ENCODE measurements at places on chromosomes 12 and 14. TPM values are rescaled to one million over a fixed set of nuclear protein-coding genes. Genes with fewer than 3 reads are reported as not detected.

DNA sequence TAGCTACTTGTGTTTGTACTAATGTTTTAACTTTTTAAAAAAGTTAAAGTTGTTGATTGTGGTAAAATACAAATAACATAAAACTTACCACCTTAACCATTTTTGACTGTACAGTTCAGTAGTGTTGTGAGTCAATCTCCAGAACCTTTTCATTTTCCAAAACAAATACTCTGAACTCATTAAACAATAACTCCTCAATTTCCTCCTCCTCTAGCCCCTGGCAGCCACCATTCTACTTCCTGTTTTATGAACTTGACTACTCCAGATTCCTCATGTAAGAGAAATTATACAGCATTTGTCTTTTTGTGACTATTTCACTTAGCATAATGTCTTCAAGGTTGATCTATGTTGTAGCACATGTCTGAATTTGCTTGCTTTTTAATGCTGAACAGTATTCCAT lies 299.1 kb upstream of the AMIGO2 start:
- DNase-seq: no peak

GRCh38 chr12:88067301-88067700 lies 38.1 kb upstream of the C12orf50 start:
- DNase-seq: no peak

- DNase-seq: no peak
Observed at GRCh38 chr12:124570810-124571209, 3.4 kb upstream of the NCOR2 start.

DNA sequence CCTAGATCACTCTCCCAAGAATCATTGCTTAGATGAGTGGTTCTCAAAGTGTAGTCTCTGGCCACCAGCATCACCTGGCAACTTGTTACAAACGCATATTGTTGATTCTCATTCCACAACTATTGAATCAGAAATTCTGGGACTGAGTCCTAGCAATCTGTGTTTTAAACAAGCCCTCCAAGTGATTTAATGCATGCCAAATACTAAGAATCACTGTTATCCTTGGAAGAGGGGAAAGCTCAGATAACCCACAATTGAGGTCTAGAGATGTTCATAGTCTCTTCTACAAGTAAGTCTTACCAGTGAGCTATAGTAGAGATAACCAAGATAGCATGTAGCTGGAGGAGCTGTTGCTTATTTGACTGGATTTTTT lies 666.6 kb downstream of the DIO2 start:
- no peak for DNase-seq

DNA sequence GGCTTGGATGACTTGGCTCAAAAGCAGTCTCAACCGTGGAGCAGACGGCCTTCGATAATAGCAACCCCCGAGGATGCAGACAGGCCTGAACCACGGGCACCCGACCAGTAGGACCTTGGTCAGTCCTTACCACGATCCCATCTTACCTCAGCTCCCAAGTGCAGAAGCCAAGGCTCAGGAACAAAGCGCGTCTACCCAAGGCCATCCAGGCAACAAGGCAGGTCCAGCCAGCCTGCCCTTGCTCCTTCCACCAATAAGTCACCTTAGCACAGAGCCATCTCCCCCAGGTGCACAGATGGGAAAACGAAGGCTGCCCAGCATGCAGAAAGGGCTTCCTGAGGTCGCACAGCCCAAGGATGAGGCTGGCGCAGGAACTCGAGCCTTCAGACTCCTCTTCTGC lies 77.3 kb downstream of the BCL11B start:
- DNase-seq: no peak

GRCh38 chr14:64053694-64054669 lies 201.2 kb downstream of the SYNE2 start:
- DNase-seq: no peak

DNA sequence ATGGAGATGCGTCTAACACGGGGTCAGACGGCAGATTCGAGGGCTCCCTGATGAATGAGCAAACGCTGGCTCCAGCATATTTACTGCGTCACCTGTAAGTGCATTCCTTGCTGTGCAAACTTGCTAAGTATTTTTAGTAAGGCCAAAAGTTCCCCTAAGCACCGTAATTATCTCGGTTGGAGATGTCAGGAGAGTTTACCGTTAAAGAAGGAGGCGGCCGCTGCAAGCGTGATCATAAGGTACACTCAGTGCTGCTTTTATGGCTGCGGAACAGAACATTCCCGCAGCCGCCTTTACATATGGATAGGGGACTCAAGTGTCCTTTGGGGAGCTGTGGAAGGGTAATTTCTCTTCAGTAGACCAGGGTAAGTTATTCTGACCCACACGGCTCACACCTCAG lies 175.6 kb downstream of the GLT1D1 start:
- DNase-seq: no peak

- no peak for DNase-seq
Observed at GRCh38 chr12:115172521-115172920, 488.5 kb upstream of the TBX3 start.

DNA sequence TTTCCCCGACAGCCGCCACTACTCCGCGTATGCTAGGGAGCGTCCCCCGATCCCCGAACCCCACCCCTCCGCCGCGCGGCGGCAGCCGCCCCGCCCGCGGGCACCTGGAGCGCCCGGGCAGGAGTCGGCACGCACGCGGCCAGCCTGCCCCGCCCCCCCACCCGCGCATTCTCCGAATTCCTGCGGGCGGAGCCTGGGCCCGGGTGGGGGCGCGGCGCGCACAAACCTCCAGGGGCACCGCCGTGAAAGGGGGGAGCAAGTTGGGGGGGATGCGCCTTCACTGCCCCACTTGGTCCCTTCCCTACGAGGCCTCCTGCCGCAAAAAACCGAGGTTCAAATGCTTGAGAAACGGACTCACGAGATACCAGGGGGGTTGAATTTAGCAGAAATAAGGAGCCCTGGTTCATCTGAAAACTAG lies 1.7 kb downstream of the AJUBA start:
- DNase-seq: peak; percentile 42

DNA sequence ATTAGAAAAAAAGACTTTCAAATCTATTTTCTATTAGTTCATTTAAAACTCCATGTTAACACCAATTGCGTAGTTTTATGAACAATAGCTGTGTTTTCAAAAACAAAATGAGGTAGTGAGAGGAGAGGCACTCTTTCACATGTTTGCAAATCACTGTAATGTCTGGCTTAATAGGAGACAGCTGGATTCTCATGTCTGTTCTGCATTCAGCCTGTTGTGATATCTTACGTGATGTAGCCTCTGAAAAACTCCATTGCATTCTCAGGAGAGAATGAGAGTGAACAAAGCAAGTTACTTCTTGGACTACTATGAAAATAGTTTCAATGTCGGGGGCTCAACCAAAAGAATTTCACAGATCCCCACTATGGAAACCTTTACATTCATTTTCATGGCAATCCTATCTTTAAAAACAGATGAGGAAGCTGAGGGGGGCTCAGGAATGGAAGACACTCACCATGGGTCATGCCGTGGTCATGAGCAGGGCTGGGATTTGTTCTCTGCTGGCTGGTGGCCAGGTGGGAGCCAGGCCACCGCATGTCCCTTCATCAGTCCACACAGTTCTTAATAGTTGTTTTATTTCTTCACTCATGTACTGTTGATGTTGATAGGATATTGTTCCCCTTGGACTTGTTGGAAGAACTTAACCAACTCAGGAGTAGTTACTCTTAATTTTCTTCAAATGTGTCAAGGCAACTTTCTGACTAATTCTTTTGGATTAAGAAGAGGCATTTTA lies 346.2 kb upstream of the FAR2 start:
- no peak for DNase-seq

DNA sequence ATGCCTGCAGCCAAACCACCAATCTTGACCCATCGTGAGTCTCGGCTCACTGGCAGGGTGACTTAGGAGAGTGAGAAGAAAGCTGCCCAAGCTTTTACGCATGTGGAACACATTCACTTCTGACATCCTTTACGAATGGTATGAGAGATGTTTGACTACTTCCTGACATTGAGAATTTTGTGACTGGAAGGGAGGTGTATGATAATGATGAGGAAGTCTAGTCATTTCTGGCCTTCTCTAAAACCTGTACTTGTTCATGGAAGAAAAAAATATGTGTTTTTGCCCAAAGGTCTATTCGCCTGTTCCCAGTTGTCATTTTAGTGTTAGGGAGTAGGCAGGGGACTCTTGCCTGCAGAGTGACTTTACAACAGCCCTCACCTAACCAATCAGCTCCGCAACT lies 227.2 kb upstream of the ATP2B1 start:
- DNase-seq: no peak

DNA sequence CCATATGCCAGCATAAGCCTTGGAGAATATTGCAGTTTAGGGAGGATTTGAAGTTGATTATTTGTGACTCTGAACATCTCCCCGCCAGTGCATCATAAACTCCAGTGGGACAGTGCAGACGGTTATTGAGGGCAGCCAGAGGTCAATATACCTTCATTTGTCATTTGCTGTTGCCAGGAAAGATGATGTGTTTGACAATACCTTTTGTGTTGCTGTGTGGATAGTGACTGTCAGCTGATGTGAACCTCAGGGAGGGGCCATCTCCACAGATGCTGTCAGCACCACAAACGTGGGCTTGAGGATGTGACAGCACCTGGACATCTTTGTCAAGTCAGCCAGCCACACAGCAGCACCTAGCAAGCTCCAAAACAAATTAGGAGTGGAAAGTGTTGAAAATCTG lies 11.5 kb downstream of the CCDC198 start:
- DNase-seq: no peak

DNA sequence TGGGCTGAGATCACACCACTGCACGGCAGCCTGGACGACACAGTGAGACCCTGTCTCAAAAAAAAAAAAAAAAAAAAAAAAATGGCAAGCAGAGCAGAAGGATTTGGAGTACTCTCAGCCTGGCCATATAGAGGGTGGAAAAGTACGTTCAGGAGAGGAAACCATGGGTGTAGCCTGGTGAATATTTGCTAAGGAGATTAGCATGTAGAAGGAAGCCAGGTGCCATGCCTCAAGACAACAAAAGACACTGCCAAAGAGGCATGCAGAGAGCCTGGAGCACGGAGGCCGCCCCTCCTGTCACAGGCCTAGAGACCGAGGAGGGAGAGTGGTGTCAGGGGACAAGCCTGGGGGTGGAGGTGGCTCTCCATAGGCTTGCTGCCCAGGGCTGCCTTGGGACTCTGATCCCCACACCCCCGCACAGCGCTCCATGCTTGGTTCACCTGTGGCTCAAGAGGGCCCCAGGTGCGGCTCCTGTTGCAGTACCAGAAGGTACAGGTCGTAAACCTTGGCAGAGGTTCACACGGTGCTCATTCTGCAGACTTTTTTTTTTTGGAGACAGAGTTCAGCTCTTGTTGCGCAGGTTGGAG lies 27.9 kb upstream of the DEGS2 start:
- DNase-seq: no peak

DNA sequence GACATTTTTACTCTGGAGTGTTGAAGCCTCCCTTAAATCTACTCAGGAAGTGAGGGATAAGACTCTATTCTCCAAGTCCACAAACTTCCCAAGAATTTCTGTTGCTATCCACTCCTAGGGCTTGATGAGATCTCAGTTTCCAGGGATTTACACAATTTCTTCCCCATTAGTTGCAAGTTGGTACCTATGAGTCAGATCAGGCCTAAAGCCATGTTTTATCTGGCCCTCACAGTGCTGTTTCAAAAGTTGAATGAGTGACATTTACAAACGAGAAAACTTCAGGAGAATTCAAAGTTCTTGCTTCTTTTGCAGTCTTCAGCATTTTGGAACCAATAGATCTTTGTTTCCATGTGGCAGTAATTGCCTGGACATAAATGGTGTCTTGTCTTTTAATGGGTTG lies 156.4 kb upstream of the SYT10 start:
- no peak for DNase-seq

GRCh38 chr12:64059685-64060084 lies 162.4 kb downstream of the KICS2 start:
- DNase-seq: no peak

DNA sequence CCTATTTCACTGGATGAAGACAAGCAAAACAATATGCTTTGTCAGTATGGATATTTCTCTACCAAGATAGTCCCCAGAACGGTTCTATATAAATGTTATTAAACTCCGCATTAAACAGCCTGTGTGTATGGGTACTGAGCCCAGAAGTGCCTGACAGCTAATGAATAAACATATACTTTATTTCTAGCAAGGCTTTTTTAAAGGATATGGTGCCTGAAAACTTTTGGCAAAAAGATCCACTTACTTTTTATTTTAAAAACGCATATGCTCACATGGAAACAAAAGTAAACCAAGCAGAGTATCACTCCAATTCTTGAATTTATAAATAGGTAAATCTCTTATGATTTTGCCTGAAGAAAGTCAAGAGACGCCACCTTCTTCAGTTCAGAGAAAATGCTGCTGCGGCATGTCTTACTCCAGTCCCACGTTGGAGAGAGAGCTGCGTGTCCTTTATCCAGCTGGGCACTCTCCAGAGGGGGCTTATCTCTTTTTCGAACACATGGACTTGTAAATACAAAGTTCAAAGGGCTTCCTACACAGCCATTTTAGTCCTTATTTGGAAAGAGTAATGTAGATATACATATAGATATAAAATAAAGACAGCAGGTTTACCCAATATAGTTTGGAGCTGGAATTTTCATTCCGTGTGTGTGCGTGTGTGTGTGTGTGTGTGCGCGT lies 264.2 kb downstream of the ADAMTS20 start:
- no peak for DNase-seq

DNA sequence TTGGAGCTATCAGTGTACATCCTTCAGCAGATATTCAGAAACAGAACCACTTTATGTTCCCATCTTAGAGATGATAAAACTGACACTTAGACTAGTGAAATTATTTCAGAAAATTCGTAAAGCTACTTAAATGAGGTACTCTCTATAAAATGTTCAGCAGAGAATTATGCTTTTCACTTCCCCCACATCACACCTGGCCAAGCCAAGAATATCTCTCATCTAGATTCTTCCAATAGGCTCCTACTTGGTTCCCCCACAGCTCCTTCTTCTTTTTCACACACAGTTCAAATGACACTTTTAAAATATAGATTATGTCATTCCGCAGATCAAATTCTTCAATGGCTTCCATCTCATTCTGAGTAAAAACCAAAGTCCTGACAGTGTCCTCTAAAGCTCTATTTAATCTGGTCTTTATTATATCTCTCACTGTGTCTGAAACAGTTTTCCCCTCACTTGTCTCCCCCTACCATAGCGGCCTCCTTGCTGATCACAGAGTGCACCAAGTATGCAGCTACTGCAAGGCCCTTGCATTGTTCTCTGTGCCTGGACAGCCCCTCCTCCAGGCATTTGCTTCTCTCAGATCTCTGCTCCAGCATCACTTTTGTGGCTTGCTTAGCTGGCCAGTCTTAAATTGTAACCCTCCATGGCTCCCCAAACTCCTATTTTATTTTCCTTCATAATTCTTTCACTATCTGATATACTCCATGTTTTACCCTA lies 736.8 kb upstream of the USP15 start:
- no peak for DNase-seq

GRCh38 chr12:57585156-57585555 lies 5.8 kb upstream of the PIP4K2C start:
- no peak for DNase-seq

The KRT80 gene
- not detected for total RNA-seq

The CYP46A1 gene
- 4.1 TPM for total RNA-seq

The MIS18BP1 gene
- total RNA-seq: 7.1 TPM

The MAP1LC3B2 gene
- 1.3 TPM for total RNA-seq

The KIF5A gene
- total RNA-seq: 0.18 TPM

The KRT6C gene
- not detected for total RNA-seq

The DACT1 gene
- 10.3 TPM for total RNA-seq

Measured in left cardiac atrium (tissue), 4 donors.